ENCODE measurements at places on chromosomes 16 and 17.

DNA sequence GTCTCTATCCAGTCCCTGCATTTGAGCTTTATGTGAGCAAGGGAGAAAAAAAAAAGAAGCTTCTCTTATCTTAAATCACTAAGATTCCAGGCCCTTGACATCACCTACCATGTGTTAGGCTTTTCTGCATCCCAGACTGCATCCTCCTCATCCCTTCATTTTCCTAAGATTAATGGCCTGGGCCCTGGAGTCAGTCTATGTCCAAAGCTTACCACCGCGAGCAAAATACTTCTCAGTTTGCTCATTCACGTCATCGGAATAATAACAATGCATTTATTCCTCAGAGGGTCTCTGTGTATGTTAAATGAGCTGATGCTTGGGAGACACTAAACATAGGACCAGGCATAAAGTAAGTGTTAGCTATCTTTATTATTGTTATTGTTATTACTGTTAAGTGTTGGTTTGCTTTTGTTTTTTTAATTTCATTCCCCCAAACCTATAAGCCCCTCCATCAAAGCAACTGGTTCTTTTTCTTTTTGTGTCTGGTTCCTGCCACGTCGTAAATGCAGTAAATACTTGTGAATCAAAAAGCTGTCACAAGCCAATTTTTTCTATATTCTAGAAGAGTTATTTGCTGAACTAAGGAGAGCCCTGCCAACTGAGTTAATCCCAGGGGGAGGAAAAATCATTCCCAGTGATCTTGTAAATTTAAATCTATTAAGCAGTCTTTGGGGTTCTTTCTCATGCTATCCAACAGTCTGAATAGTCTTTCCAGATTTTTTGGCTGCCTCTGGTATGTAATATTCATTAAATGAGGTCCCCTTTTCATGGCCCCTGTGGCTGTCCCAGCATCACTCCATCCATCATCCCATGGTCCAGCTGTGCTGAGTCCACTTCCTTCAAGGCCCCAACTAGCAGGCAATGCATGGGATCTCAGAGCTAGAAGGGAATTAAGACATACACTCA, 46.5 kb downstream of the VAT1L start:
- DNase-seq, result no peak

- DNase-seq, result no peak
Observed at GRCh38 chr17:22463110-22463850, 771.0 kb downstream of the KCNJ18 start.

- DNase-seq, result no peak
Observed at GRCh38 chr16:76583466-76583865, 306.3 kb downstream of the CNTNAP4 start.

DNA sequence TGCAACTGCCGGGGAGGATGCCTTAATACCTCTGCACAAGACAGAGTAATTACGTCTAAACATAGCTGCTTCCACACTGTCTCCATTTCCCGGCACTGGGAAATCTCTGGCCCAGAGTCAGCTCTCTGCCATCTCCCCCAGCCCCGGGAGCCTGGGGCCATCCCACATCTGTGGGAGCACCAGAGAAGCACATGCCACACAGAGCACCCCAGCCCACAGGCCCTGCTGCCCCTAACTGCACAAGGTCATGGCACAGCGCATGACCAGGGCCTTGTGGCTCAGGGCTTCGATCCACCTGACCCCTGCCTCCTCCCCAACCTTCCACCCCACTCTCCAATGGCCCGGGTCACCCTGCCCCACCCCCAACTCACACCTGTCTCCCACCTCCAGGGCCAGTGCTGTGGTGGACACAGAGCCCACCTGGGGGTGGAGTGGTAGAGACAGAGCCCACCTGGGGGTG, 36.6 kb upstream of the RBFOX3 start:
- DNase-seq, result no peak

- DNase-seq, result no peak
Observed at GRCh38 chr16:86033016-86033474, 134.1 kb downstream of the IRF8 start.

GRCh38 chr16:75301804-75302203, 50.4 kb upstream of the BCAR1 start:
- no peak for DNase-seq

- peak; percentile 63 for DNase-seq
Observed at GRCh38 chr17:82228842-82229697, at the start of gene SLC16A3. TSS of gene SLC16A3 (plus strand) at chr17:82229042. CDS start at chr17:82236009, 6,967 bp downstream.

GRCh38 chr17:21171309-21171922, 42.5 kb downstream of the TMEM11 start:
- DNase-seq, result no peak

GRCh38 chr17:13429201-13429600, 172.5 kb downstream of the HS3ST3A1 start:
- no peak for DNase-seq

GRCh38 chr16:66529475-66529874, 20.4 kb downstream of the TK2 start:
- no peak for DNase-seq

DNA sequence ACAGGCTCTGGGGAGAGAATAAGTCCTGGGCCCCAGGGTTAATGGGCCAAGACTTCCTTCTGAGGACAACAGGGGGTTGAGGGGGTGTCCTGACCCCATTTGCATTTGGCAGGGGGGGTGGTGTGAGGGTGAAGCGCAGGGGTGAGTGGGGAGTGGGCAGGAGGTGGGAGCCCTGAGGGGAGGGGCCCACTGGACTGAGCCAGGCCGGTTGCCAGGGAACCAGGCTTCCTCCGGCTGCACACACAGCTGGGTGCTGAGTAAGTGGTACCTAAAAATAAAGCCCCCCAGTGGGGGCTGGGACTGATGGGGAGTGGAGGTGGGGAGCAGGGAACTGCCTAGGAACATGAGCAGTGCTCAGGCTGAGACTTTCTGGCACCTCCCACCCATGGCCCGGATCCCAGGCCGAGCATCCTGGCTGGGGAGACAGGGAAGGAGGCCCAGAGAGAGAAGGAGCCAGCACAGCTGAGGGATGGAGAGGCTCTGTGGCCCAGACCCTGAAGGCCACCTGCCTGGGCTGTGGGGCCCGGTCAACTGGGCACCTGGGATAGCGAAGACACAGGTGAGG, 7.5 kb upstream of the RASD1 start:
- DNase-seq, result no peak

GRCh38 chr16:76653390-76654026, 376.3 kb downstream of the CNTNAP4 start:
- no peak for DNase-seq

- no peak for DNase-seq
Observed at GRCh38 chr17:39628655-39629493, 2.1 kb downstream of the PPP1R1B start.

Data from stimulated activated CD4-positive, alpha-beta T cell treated with anti-CD3 and anti-CD28 coated beads, Interleukin-1b, Interleukin-23, amount 100 ng/mL, for 4 hours (primary cell).